Hematopoietic multipotent progenitor cell treated with erythropoietin and hydrocortisone succinate and interleukin-3 and kit ligand, for 15 days (in vitro differentiated cells): ENCODE measurements at places on chromosomes 1 and 21.

DNA sequence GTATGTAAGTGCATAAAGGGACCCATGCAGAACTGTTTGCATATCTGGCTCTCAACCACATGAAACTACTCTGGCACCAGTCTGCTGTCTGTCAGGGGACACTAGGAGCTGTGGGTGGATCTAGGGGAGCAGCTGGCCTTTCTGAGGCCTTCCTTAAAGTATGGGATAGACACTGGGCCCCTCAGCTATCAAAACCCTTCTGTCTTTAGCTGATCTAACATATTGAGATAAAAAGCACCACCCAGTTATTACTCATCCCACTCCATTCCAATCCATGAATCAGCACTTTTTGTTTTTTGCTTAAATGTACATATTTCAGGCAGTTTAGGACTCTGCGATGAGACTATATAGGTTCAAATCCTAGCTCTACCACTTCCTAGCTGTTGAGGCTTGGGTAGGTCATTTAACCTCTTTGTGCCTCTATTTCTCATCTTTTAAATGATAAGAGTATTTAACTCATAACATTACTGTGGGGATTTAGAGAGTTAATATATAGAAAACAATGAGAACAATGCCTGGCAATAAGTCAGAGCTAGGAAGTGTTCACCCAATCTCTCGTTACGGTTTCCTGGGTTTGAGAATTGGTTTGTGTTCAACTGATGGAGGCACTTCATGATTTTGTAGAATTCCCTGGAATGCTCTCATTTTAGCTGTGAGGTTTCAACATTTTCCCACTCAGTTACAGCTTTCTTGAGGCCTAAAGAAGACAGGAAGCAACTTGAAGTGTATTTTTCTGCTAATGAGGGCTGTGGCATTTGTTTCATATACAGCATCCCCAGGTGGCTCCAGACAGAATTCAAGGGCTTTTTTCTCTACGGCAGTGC lies 68.9 kb downstream of the LRIG2 start:
- peak; percentile 79 for DNase-seq

DNA sequence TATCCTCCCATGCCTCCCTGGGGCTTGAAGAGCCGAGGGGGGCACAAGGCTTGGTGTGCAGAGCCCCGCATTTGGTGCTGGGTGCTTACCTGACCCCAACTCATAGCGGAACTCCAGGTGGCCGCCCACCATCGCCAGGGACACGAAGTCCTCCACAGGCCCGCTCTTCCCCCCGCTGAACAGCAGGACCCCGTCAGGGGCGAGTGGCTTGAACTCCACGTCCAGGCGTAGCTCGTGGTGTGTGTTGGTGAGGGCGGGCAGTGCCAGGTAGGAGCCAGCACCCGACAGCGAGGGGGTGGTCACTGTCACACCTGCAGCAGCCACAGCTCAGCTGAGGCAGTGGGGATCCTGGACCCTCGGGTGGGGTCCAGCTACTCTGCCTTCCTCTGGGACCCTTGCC lies 17.2 kb downstream of the LDLRAD2 start:
- no peak for DNase-seq

DNA sequence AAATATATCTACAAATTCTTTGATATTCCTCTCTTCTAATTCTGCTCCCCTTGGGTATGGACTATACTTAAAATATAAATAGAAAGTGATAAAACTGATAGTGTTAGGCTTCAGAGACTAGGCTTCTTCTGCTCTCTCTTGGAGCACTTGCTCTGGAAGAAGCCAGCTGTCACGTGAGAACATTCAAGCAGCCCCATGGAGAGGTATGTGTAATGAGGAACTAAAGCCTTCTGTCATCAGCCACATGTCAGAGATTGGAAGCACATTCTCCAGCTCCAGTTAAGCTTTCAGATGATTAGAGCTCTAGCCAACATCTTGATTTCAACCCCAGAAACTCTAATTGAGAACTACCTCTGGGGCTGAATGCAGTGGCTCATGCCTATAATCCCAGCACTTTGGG lies 34.3 kb downstream of the XKR8 start:
- DNase-seq: no peak

DNA sequence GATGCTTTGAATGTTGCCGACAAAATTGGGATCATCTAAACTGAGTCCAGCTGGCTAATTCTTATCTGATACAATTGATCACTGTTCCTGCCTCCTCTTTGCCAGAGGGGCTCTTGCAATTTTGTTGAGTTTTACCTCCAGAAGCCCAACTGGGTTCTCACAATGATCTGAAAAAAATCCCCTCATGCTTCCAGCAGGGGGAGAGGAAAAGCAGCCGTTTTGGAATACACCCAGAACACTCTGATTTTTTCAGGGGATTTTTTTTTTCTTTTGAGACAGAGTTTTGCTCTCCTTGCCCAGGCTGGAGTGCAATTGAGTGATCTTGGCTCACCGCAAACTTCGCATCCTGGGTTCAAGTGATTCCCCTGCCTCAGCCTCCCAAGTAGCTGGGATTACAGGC lies 13.9 kb upstream of the RERE start:
- DNase-seq: no peak

DNA sequence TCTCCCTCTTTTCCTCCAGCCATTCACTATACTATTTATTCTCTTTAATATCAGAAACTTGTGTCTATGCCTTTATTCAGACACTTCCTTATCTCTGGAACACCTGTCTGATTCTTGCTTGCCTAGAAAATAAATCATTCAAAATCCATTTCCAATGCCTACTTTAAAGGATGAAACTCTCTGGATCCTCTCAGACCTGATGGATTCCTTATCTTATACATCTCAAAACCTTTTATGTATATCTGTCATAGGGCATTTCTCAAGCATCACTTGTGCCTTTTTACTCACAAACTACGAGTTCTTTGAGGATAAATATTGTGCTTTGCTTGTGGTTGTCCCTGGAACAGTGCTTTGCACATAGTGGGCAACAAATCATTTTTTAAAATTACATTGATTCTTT lies 3.8 kb upstream of the ATP6V1G3 start:
- DNase-seq: no peak

DNA sequence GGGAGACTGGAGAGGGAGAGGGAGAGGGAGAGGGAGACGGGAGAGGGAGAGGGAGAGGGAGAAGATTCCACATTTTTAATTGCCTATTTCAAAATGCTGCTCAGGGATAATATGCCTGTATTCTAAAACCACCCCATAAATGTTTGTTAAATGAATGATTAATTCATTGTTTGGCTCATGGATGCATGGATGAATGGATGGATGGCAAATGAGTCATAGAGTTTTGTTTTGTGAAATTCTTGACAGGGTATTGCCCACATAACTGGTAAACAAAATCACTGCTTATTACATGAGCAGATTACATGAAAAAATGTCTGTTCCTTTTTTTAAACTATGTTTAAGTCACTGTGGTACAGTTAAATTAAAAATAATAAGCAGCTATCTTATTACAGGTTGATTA lies 220.4 kb downstream of the ZP4 start:
- DNase-seq: no peak

GRCh38 chr1:58789996-58790660 lies 6.3 kb upstream of the JUN start:
- no peak for DNase-seq

- no peak for DNase-seq
These were observed 90.1 kb downstream of the DTL start for GRCh38 chr1:212125654-212126053.

- DNase-seq: no peak
These were observed 8.9 kb downstream of the ADGRB2 start for GRCh38 chr1:31755197-31755611.

DNA sequence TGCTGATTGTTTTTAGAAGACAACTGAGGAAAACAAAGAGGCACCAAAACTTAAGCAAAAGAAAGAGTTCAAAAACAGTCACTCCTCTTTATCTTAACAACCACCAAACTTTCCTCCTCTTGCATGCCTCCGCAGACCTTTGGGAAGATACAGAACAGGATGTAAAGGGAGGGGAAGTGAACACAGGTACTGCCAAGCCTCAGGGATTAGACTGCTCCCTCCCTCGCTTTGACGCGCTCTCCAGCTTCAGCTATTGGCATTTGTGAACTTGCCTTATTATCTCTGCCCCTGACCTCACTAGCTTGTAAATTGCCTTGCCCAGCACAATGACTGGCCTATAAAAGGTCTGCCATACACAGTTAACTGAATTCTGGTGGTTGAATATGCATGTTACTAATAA lies 4.8 kb upstream of the SRP9 start:
- DNase-seq: no peak

GRCh38 chr21:42579456-42580075 lies 65.9 kb downstream of the SLC37A1 start:
- DNase-seq: peak; percentile 39

DNA sequence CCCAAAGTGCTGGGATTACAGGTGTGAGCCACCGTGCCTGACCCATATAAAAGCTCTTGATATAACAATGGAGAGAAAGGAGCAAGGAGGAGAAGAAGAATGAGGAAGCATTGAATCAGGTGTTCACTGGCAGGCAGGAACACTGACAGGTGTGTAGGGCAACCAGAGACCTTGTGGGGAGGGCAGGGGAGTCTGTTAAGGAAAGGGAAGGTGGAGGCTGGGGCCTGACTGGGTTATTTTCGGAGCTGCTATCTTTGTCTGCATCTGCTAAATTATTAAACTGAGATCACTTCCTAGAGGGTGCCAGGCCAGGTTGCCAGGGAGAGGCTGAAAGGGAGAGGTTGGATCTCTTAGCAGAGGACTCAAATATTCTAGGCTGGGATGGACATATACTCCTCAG lies 6.8 kb upstream of the TRNP1 start:
- no peak for DNase-seq

DNA sequence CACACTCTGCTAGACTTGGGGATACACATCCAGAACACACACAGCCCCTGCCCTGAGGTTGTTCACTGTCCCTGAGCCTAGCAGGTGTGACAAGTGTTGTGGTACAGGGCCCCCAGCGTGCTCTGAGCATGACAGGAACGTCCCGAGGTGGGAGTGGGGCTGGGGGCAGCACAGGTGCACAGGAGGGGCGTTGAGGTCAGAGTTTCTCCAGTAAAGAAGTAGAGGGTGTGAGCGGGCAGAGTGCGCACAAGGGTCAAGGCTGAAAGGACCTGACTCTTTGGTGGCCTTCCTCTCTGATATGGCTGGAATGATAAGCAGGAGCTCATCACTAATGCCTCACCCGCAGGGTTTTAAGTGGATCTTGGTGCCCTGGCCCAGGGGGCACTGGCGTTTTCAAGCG lies 1.3 kb upstream of the FALEC start:
- DNase-seq: no peak

DNA sequence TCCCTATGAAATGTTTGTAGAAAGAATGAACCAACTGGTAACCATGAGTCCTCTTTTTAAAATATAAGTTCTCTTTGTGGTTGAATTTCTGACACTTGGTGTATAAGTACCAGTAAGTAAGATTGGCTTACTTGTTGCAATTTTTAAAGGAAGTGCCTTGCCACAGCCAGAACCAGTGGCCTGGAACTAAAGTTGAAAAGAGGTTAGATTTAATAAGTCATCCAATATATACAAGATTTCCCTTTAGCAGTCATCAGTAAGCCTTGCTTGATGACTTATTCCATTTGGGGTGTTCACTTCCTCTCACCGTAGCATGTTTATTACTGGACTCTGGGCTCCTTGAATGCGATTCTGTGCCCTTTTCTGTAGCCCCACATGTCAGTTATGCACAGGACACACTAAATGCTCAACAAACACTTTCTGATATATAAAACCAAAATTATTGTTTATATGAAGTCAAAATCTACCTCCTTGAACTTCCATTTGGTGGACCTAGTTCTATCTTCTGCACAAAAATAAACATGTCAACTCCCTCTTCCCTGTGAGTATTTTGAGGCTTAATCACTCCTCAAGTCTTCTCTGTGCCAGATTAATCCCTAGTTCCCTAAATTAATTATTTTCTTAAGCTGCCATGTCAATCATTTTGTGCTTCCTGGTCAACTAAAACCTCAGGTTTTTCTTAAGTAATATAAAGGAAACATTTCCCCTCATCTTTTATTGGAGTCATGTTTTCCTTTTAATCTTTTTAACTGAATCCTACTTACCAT lies 218.1 kb downstream of the ST6GALNAC3 start:
- no peak for DNase-seq

- DNase-seq: no peak
These were observed 27.5 kb upstream of the DNAJC6 start for GRCh38 chr1:65281846-65282245.

DNA sequence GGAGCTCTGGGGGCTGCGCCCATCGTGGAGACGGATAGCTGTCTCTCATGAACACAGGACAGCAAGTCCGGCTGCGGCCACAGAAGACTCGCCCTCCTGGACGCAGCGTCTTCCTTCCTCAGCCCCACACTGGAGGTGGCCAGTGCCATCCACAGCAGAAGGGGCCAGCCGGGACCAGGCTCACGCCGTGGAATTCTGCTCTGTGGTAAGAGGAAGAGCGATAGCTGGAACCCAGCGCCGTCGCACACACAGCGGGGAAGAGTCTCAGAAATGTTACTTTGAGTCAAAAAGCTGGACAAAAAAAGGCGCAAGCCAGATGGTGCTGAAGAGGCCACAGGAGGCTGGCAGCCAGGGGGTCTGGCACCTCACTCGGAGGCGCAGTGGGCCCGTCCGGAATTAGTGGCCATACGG lies 113.9 kb upstream of the COL6A1 start:
- no peak for DNase-seq

GRCh38 chr1:184958554-184959353 lies 15.6 kb downstream of the NIBAN1 start:
- DNase-seq: no peak

DNA sequence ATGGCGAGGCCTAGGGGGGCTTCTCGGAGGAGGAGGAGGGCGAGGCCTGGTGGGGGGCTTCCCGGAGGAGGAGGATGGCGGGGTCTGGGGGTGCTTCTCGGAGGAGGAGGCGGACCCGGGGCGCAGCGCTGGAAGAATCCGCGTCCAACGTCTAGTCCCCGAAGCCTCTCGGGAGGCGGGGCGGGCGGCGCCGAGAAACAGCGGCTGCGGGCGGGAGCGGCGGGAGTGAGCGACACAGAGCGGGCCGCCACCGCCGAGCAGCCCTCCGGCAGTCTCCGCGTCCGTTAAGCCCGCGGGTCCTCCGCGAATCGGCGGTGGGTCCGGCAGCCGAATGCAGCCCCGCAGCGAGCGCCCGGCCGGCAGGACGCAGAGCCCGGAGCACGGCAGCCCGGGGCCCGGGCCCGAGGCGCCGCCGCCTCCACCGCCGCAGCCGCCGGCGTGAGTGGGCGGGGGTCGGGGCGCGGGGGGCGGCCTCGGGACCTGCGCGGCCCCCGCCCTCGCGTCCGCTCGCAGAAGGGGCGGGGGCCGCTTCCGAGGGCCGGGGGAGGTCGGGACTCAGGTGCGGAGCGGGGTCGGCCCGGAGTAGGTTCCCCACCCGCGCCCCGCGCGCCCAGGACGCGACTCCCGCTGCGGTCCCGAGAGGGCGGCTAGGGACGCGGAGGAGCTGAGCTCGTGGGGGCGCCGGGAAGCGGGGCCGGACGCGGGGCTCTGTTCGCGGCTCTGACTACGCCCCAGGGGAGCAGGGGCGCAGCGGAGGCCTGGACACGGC lies at the start of gene KLHL17:
KLHL17 (plus strand) TSS at position 222 of the 769 bp plus-strand sequence; CDS start at position 332, 110 bp downstream.
- peak; percentile 75 for DNase-seq

- DNase-seq: no peak
These were observed 100.0 kb upstream of the EDEM3 start for GRCh38 chr1:184854496-184855140.

GRCh38 chr1:153677718-153678518 lies 570 bp upstream of the NPR1 start:
- peak; percentile 56 for DNase-seq
